Activated CD4-positive, alpha-beta memory T cell treated with anti-CD3 and anti-CD28 coated beads for 36 hours (primary cell): ENCODE measurements at places on chromosomes 3 and 15.

DNA sequence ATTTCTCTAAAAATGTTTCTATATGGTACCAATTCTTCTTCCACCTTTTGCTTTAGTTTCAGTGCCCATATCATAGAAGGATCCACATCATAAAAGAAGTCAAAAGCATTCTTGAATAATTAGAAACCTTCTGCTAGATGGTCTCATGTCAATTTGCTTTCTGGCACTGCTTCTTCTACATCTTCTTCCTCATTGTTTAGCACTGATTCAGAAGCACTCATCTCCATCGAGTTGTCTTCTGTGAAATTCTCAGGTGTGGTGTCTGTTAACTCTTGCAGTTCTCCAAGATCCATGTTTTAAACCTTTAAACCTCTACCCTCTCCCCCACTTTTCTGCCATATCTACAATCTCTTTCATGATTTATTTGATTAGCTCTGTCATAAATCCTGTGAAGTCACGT, 154.8 kb downstream of the WDR76 start:
- DNase-seq = no peak

DNA sequence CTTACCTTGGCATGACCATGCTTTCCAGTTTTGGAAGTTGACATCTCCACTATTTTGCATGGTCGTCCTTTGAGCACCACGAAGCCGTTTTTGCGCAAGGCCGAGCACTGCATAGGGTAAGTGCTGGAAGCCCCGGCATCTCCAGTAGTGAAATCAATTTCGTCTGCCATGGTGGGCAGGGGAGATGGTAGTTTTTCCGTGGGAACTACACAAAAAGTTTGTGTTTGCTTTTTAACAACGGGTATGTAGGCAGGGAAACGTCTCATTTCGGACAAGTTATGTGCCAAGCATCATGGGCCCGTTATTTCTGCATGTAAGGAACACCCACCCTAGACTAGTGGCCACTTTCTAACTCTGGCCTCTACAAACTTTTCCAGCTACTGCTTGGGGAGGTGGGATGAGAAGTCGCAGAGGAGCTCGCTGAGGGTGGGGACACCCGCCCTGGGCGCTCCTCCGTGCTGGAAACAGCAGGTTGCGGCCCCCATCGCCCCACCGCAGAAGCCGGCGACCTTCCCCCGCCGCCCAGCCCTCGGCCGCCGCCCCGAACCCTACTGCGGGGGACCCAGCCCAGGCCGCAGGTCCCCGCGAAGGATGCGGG, 701 bp downstream of the EIF5A2 start:
- DNase-seq = no peak

DNA sequence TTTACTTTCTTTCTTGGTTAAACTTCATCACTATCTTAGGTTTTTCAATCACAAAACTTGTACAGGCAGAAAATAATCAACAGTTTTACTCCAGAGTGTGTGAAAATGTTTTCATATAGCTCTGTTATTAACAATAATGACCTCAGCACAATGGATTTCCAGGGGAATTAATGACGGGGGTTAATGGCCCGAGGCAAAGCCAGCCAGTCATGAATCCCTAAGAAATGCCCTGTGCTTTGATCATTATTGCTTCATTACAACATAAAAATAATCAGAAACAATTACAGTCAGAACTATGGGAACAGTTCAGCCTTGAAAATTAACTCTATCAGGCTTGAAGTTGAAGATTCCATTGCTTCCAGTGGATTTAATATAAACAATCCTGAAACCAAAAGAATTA, 875.4 kb downstream of the ROBO2 start:
- DNase-seq = no peak

GRCh38 chr3:127265581-127265981, 22.3 kb downstream of the PRR20G start:
- DNase-seq = no peak

DNA sequence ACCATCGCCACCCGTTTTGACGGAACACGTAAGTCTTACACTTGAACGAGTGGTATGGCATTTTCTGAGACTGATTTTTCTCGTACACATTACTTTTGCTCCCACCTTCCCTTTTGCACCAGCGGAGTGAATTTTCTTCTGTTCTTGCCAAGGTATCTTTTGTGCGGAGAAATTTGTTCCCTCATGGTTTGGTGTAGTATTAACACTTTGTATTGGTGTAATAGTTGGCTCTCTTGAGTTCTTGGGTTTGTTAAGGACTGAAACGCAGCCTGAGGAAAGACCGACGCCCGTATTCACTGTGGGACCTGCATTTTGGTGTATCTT, 420 bp downstream of the KCNH8 start:
- DNase-seq = no peak

GRCh38 chr3:139519998-139520737, 19.4 kb downstream of the RBP1 start:
- peak; percentile 34 for DNase-seq
